AG09309 (cell line): ENCODE measurements at places on chromosomes 2 and 18.

DNA sequence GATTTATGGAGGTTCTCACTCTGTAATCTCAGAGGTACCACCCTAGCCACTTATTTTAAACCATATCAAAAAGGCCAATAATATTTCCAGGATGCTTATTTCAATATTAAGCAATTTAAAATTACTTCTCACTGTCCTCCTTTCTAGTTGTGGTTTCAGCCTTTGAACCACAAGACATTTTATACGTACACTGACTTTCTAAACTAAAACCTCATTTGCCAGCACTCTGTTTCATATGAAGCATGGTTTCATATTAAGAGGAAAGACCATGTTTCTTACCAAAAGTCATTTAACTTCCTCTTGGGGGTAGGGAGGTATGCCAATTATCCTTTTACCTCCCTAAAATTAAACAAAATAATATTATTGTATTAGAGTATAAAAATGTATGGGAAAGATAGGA, 399.8 kb downstream of the CDH7 start:
- no peak for DNase-seq

GRCh38 chr2:108916796-108917421, 72.1 kb downstream of the EDAR start:
- DNase-seq: no peak

- no peak for DNase-seq
These were observed 158.9 kb upstream of the SLC14A2 start for GRCh38 chr18:45456090-45457021.

- DNase-seq: no peak
These were observed 415.2 kb upstream of the KCNH7 start for GRCh38 chr2:163253621-163254285.

- DNase-seq: no peak
These were observed 9.2 kb upstream of the MAP4K4 start for GRCh38 chr2:101688261-101688660.

DNA sequence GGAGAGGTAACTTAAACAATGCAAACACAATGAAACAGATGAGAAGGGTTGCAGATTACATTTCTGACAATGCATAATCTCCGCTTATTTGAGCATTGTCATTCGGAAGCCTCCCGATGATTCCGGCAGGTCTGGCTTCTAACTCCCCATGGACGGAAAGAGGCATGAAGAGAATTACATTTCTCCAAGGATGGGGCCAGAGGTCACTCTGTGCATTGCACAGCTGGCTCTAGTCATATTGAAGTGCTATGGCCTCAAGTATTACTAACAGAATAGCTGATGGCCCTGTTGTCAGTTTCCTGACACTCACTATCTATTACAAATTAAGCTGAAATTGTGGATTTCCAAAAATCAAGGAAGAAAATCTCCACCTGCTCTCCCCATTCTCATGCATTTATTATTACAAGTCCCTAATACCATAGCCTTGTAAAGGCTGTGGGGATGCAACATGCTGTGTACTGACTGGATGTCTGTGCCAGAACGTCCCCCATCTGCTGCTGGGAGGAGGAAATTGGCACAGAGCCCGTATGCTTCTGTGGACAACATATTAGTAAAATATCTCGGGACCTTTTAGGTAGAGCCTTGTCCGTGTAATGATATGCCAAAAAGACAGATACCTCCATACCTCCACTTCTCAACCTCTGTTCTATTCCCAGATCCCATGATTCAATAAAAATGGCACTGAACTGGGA, 168.1 kb downstream of the SETBP1 start:
- no peak for DNase-seq

- no peak for DNase-seq
These were observed 13.0 kb downstream of the ANTXR1 start for GRCh38 chr2:69026026-69026425.

- DNase-seq: no peak
These were observed 185.9 kb downstream of the PDE1A start for GRCh38 chr2:182240862-182241371.

DNA sequence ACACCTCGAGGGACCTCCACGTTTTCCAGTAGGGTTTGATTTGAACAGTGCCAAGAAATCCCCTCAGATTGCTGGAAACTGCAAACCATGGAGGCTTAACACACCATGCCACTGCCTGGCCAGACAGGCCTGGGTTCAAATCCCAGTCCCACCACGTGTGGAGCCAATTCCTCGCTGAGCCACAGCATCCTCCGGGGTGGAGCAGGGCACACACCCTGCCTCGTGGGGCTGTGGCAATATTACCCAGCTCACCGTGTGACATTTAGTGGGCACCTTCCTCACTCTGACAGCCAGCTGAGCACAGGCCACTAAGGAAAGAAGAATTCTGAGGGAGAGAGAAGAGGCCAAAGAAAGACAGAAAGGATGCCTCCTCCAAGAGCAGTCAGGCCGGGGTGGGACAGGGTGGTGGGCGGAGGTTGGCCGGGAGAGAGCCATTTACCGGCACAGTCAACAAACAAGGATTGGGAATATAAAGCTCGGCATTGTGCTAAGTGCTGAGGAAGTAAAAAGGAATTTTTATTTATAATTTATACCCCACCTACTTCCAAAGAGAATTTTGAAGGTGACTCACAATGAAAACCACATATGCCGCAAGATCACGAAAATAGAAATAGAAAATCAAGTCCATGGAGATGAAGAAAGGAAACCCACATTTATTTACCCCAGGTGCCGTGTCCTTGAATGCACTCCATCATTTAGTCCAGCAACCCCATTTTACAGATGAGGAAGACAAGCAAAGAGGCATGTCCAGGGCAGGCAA, 111.5 kb downstream of the MCFD2 start:
- peak; percentile 95 for DNase-seq

- no peak for DNase-seq
These were observed 50.7 kb upstream of the HNRNPA3 start for GRCh38 chr2:177161741-177162460.

- DNase-seq: no peak
These were observed 534.7 kb upstream of the KLHL29 start for GRCh38 chr2:22850310-22850709.

- no peak for DNase-seq
These were observed 46.2 kb upstream of the ACMSD start for GRCh38 chr2:134792186-134792585.

- no peak for DNase-seq
These were observed 51.9 kb upstream of the SLC38A11 start for GRCh38 chr2:165007161-165007744.

DNA sequence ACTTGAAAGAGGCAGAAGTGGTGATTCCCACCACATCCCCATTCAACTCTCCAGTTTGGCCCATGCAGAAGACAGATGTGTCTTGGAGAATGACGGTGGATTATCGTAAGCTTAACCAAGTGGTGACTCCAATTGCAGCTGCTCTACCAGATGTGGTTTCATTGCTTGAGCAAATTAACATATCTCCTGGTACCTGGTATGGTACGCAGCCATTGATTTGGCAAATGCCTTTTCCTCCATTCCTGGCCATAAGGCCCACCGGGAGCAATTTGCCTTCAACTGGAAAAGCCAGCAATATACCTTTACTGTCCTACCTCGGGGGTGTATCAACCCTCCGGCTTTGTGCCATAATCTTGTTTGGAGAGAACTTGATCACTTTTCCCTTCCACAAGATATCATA, 411.5 kb upstream of the SMIM21 start:
- DNase-seq: no peak
